ENCODE measurements at places on chromosomes 2 and 18.
A peak's percentile ranks its signal among the peaks of the same experiment; 100 is the strongest.

DNA sequence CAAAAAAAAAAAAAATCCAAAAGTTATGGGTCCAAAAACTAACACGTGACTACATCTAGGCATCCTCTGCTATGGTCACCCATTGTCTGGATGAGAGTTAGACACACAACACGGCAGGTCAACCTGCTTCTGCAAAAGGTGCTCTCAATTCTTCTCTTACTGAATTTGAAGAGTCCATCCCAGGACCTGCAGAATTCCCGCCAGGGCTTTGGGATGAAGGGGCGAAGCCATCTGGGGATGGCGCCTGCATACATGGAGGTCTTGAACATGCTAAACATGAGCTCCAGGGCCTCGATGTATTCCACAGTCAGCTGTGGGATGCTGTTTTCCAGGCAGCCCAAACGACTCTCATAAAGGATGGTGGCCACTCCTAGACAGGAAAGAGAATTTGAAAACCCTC, 19.1 kb downstream of the CYP27C1 start:
- no peak for DNase-seq

- no peak for DNase-seq
Observed at GRCh38 chr2:106623456-106623855, 136.3 kb downstream of the CD8B2 start.

DNA sequence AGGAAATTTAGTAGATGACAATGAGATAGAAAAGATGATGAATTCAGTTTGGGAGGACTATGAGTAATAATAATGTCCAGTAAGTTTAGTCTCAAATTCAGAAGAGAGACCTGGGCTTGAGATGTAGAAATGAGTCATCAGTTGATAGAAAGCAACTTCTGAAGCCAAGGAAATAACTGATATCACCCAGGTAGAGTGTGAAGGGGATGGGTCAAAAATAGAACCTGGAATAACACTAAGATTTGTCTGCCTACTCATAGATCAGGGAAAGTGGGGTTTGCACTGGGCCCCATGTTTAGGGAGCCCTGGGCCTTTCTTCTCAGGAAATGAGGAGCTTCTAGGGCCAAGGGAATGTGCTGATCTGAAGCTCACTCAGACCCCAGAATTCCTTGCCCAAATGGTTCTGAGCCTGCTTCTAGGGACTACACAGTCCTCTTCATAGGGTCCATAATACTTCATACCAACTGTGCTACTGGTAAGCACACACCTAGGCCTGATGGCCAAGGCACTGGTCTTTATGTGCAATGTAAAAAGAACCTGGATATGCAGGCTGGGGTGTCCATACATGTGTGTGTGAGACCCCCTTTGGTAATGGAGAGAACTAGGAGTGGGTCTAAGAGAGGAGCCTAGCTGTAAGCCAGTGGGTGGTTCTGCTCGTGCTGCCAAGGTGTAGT, 141.2 kb downstream of the IKZF2 start:
- DNase-seq = no peak

DNA sequence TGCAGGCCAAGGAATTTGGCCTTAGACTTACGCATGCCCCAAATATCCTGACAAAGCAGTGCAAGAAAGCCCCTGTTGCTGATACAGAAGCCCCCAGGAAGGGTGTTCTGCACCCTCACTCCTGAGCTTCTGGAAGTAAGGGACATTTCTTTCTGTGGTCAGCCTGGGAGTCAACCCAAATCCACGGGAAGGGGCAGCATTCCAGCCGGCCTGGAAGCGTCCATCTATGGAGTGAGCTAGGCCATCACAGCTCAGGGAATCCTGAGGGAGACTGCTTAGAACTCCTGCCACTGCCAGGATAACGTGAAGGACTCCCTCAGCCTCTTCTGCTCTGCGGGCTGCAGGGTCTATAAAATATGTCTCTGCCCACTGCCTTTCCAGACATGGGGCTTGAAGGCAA, 173.9 kb downstream of the ANAPC1 start:
- no peak for DNase-seq

GRCh38 chr18:33135951-33136660, 304.4 kb downstream of the CCDC178 start:
- DNase-seq = no peak

GRCh38 chr2:48723129-48723528, 32.4 kb downstream of the LHCGR start:
- DNase-seq = peak; percentile 60

DNA sequence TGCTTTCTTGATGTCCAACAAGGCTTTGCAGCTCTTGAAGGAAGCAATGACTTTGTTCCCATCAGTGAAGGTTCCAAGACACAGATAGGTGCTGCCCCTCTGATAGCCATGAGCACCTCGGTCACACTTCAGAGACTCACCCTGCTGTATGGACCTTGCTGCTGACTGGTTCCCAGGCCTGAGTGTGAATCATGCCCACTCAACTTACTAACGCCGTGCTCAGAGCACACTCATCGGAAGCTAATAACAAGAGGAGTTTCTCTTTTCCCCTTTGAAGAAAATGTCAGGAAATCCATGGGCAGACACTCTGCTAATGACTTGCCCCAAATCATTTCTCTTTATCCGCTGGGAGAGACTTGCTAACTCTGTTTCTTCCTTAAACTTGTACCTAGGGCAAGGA, 83.8 kb upstream of the ARL4C start:
- DNase-seq = no peak

- DNase-seq = no peak
Observed at GRCh38 chr18:21112140-21112473, 494 bp upstream of the ROCK1 start.

GRCh38 chr2:26299471-26300101, 46.4 kb upstream of the SELENOI start:
- DNase-seq = no peak

GRCh38 chr2:60581433-60582282, 28.2 kb upstream of the BCL11A start:
- no peak for DNase-seq

DNA sequence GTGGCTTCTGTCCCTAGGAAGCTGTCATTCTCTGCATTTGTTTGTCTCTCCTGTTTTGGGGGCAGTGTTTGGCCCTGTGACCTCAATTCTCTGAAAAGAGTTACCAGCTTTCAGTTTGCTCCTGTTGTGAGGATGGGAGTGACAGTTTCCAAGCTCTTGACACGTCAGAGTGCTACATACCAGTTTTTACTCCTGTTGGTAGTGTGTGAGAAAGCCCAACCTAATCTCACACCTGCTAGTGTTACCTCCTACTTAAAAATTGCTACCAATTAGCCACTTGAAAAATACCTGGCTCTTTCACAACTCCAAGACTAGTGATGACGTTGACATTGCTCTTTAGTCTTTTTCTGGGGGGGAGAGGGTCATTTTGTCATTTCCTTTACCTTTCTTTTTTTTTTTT, 14.1 kb downstream of the SKA1 start:
- DNase-seq = no peak

DNA sequence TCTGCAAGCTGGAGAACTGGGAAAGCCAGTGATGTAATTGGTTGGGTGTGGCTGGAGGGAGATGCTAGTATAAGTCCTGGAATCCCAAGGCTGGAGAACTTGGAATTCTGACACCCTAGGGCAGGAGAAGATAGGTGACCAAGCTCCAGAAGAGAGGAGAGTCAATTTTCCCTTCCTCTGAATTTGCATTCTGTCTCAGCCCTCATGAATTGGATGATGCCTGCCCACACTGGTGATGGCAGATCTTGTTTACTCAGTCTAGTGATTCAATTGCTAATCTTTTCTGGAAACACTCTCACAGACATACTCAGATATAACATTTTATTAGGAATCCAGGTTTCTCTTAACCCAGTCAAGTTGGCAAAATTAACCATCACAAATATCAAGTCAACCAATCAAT, 287.2 kb downstream of the RDH14 start:
- no peak for DNase-seq

DNA sequence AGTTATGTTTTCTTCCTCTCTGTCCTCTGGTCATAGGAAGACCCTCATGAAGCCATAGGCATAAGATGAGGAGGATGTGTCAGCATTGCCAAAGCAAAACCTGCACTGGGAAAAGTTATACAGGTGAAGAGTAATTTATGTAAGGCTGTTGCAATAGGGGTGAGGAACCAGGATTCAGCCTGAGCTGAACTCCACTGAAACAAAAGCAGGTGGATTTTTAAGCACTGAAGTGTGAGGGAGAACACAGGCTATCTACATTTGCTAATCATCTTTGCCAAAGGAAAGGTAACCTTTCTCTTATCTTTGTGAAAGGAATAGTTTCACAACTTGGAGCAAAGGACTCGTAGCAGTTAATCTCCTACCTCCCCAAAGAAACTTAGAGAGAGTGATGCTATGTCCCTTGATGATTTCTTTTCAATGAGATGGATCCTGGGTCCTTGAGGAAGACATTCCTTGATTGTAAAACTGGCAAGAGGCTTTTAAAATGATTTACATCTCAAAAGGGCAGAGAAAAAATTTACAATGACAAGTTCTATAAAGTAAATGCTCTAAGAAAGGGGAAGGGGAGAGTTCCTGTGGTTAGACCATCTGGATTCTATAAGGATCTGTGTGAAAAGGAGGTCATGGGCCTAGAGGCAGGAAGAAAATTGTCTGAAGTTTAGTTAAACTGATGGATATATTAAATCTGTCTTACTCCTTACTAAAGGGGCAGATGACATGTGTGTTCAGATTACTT, 385.4 kb upstream of the CDH7 start:
- no peak for DNase-seq

DNA sequence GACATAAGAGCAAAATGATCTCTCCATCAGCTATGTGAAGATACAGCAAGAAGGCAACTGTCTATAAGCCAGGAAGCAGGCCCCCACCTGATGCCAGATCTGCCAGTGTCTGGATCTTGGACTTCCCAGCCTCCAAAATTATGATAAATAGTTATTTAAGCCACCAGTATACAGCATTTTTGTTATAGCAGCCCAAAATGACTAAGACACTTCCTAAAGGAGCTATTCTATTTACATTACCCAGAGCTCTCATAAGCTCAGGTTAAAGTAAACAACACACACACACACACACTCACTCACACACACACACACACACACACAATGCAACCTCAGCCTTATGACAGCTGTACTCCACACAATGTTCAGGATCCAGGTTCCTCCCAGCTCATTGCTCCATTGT, 5.7 kb upstream of the YPEL5 start:
- DNase-seq = no peak
